ENCODE measurements at places on chromosomes 5 and 9.

- DNase-seq: peak; percentile 83
These were observed at the start of gene UBTD2 for GRCh38 chr5:172283020-172283861. Gene UBTD2 (minus strand): TSS chr5:172283764. CDS start chr5:172283665, 99 bp downstream.

GRCh38 chr9:97527626-97528528 is 26.4 kb downstream of the TMOD1 start:
- DNase-seq: no peak

DNA sequence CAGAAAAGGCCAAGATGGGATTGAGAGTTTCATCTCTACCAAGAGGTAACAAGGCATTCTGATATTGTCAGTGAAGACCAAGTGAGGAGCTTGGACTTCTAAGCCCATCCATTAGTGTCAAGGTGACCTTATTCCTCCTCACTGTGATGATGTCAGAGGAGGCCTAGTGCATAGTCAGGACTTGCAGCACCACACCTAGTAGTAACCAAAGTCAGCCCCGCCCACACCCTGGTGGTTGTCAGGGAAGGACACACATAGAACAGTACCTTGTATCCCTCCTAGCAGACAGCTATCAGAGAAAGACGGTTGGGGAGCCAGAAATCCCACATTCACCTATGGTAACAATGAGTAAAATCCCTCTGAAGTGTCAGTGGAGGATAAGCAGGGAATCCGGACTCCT is 111.7 kb downstream of the AP3B1 start:
- peak; percentile 26 for DNase-seq

DNA sequence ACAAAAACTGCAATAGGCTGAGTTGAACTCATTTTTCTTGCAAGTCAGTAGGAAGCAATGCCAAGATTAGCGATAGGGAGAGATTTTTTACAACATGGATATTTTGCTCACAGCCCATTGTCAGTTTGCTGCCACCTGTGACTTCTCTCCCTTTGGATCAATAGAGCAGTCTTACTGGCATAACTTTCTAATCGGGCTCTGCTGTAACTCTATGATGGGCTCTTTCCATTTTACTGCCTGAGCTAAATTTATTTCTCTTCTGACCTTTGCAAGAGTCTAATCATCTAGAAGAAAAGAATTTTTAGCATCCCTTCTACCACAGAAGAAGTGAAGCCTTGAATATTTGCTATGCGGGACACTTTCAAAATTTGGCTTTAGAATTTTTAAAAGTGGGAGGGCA is 53.6 kb upstream of the SGCD start:
- no peak for DNase-seq

GRCh38 chr9:30039712-30040111 is 2344.7 kb upstream of the ACO1 start:
- peak; percentile 2 for DNase-seq

- DNase-seq: no peak
These were observed 5.0 kb upstream of the FBXL7 start for GRCh38 chr5:15495026-15495425.

DNA sequence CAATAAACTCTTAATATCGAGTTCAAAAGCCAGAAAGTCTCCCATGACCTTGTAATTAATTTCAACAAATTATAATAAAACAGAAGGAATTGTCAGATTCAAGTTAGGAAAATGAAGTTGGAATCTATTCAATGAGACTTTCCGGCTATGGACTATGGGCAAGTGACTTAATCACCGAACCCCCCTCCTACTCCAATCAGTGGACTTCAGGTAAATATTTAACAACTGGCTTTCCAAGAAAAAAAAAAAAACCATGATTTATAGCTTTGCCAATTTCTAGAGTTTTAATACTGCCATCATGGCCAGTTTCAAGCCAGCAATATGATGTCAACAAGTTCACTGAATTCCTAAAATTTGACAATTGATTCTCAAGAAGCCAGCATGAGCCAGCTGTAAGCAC is 4.5 kb downstream of the SLC45A2 start:
- no peak for DNase-seq

- no peak for DNase-seq
These were observed 23.2 kb upstream of the RAI14 start for GRCh38 chr5:34632807-34633422.

GRCh38 chr9:95107001-95107749 is 210.3 kb downstream of the FANCC start:
- DNase-seq: no peak

DNA sequence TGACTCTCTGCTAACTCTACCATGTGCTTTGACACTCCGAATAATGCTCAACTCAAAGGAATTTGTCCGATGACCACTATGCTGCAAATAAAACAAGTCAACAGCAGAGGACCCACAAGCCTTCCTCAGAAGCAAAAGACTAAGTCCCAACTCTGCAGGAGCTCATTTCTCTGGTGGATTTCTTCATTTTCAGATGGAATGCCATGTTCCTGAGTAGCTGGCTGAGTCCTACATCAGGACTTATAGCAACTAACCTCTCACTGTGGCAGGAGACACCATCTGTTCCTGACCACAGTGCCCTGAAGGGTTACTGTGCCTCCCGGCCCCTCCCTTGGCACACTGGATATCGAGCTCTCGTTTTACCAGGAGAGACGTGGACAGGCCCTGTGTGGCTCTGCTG is 20.8 kb downstream of the LHFPL2 start:
- DNase-seq: no peak

DNA sequence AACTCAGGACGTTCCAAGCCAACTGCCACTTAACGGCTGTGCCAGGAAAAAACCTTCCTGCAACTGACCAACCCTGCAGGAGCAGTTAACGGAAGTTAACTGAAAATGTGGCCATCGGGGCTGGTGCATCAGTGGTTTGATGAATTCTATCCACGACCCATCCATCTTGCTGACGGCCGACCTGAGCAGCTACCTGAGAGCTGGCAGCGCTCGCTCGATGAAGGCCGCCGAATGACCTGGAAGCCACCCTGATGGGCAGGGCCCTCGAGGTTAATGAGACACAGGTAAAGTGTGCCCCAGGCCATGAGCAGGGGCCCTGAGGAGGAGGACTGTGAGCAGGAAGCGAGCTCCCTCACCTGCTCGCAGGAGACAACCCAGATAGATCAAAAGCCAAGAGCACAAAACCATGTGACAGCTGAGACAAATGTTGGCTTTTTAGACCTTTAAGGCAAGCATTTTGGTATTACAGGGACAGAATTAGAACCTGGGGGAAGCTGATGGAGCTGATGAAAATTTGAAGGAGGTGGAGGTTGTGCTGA is 35.3 kb upstream of the FLT4 start:
- no peak for DNase-seq

DNA sequence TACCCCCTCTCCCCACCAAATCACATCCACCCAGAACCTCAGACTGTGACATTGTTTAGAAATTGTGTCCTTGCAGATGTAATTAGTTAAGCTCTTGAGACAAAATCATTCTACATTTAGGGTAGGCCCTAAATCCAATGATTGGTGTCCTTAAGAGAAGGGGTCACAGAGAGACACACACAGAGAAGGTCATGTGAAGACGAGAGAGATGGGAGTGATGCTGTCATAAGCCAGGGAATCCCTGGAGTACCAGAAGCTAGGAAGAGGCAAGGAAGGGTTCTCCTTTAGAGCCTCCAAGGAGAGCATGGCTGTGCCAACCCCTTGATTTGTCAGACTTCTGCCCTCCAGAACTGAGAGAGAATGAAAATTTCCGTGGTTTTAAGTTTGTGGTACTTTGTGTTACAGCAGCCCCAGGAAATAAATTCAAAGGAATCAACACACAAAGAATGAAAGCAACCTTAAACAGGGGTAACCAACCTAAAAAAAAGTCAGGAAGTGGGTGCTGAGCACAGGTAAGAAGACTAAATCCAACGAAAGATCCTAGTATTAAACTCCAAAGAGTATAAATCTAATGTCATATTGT is 33.6 kb downstream of the TIMD4 start:
- no peak for DNase-seq

DNA sequence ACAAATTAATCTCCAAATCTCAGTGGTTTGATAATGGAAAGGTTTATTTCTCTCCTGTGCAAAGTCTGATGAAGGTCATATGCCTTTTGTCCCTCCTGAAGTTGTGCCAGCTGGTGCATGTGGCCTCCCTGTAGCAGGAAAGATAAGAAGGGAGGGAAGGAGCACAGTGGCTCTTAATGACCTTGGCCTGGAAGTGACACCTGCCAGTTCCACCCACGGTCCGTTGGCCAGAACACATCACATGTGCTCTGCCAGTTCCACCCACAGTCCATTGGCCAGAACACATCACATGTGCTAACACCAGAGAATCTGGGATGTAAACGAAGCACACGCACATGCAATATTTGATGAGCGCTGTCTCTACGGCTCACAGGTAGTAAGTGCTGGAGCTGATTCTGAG is 130.9 kb downstream of the DOCK2 start:
- peak; percentile 61 for DNase-seq

- peak; percentile 25 for DNase-seq
These were observed 85.2 kb downstream of the BASP1 start for GRCh38 chr5:17302604-17303003.

DNA sequence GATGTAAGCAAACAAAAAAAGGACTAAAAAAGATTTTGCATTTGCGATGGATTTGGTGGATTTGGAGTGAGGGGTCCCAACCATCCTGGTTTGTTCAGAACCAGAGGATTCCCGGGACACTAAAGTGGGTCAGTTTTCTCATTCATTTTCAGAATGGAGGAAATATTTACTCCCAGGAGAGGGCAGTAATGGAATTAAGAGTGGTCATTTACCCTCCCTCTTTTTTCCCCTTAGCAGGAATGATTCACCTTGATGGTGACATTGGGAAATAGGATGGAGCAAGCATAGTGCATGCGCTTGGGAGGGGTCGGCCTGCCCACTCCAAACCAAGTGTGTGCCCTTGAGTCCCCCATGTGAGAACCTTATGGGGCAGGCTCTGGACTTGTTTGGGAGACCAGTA is 164.2 kb upstream of the PUM3 start:
- DNase-seq: no peak
